ENCODE measurements at places on chromosomes 5 and 9.

DNA sequence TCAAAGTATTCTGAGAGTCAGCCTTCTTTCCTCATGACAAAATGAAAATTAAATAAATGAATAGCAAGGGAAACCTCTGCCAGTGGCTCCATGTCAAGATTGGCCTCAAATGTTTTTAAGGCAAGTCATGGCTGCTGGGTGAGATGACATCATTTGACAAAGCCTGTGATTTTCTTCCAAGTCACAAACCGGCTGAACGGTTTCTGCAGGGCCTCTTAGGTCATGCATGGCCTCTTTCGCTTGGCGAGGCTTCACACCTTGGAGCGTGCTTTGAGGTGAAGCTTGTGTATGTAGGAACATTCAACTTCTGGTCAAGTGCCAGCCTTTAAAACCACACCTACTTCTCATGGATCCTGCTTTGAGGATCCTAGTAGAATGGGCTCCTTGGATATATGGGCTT, 161.0 kb upstream of the ZNF618 start:
- no peak for DNase-seq

GRCh38 chr9:76316069-76316468, 78.2 kb downstream of the RFK start:
- no peak for DNase-seq

- DNase-seq, result no peak
Observed at GRCh38 chr9:22129633-22130032, 120.5 kb upstream of the CDKN2B start.

DNA sequence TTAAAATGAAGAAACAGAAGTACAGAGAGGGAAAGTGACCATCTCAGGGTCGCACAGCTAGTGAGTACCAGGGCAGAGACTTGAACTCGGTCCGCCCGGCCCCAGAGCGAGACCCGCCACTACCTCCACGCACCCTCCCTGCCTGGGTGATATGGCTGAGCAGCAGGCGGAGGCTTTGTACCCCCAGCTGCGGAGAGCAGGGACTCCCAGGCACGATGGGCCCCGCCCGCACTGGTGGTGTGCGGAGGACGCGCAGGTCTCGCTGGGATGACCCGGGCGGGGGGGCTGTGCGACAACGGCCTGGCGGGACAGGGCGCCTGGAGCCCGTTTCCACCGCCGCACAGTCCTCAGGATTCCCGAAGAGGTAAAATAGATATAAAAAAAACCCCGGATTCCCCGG, 64.7 kb upstream of the LARP1 start:
- DNase-seq, result no peak

- no peak for DNase-seq
Observed at GRCh38 chr9:92749934-92750315, 14.7 kb downstream of the BICD2 start.

DNA sequence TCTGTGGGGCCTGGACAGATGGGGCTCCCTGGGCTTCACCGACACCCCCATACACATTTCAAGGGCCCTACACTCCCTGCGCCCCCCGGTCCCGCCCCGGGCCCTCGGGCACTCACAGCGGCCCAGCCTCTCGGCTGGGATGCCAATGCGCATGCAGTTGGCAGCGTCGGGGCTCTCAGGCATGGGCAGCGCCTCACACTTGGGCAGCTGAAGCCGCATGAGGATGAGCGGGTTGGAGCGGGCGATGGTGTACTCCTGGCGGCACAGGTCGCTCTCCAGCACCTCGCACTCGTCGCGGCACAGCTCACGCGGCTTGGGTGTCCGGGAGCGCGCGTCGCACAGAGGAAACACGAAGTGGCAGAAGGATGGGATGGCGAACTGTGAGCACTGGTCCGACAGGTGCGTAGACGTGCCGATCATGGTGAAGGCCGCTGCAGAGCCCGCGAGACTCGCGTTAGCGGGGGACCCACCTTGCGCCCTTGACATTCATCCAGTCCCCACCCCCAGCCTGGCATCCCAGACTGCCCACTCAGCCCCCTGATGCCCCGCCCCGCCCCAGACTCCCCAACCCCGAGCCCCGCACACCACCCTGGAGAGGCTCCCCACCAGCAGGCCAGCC, 216.9 kb downstream of the ROR2 start:
- no peak for DNase-seq

- DNase-seq, result no peak
Observed at GRCh38 chr5:140111011-140111858, 2.7 kb upstream of the PURA start.

DNA sequence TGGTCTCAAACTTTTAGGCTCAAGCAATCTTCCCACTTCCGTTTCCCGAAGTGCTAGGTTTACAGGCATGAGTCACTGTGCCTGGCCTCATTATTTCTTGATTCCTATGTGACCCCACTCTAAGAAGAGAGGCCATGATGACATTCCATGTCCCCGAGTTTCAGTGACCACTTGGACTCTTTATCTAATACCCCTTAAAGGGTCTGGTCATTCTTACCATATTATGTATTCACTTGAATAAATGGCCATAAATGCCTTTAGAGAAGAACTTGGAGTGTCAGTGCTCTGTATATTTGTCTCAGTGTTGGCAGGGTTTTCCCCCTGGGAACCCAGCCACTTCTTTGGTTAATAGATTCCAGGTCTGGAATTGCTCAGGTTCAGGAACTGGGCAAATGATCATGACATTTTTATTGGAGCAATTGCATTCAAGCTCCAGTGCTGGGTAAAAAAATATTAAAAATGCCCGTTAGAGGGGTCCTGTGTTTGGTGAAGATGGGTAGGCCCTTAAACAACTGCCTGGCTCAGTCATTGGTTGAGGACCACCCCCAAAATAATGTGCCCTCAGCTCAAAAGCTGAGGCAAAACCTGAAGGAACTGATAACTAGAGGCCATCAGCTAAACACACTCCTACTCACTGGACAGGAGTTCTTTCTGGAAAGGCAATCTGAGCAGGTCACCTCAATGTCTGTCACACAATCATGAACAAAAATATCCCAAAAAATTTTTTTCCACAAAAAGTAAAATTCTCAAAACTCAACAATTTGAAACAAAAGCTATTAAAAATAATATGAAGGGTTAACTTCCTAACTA, 186.6 kb upstream of the ZNF608 start:
- no peak for DNase-seq

- no peak for DNase-seq
Observed at GRCh38 chr5:89043676-89044075, 160.7 kb upstream of the MEF2C start.

GRCh38 chr5:74493411-74493810, 147.1 kb downstream of the ENC1 start:
- no peak for DNase-seq

DNA sequence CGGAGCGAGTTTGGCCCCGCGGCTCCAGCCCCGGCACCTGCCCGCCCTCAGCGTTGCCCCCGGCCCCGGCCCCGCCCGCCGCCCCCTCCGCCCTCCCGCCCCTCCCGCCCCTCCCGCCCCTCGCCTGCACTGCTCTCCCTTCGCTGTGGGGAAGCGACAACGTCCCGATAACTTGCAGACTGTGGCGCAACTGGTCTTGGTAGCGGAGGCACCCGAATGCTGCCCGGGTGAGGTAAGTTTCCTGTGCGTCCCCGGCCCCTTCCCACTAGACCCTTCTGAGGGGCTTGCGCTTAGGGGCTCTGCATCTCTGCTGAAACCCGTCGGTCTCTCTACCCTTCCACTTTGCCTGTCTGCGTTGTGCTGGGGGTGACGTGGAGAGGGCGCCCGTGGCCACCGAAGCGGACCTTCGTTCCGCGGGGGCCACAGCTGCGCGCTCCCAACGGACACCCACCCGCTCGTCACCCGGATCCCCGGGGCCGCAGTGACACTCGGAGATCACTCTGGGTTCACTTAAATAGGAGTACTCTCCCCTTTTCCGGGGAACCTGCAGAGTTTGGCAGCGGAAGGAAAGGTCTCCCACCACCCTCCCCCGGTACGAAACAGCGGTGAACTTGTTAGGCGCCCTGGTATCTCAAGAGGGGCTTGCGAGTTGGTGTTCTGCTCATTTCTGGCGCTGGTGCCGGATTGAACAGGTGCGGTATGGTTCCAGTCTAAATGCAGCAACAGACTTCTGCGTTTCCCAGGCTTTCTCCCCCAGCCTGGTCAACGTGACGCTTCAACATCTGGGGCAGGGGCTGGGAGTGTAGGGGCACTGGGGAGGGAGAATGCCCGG, 707 bp downstream of the PIP5K1B start:
- DNase-seq, result no peak

DNA sequence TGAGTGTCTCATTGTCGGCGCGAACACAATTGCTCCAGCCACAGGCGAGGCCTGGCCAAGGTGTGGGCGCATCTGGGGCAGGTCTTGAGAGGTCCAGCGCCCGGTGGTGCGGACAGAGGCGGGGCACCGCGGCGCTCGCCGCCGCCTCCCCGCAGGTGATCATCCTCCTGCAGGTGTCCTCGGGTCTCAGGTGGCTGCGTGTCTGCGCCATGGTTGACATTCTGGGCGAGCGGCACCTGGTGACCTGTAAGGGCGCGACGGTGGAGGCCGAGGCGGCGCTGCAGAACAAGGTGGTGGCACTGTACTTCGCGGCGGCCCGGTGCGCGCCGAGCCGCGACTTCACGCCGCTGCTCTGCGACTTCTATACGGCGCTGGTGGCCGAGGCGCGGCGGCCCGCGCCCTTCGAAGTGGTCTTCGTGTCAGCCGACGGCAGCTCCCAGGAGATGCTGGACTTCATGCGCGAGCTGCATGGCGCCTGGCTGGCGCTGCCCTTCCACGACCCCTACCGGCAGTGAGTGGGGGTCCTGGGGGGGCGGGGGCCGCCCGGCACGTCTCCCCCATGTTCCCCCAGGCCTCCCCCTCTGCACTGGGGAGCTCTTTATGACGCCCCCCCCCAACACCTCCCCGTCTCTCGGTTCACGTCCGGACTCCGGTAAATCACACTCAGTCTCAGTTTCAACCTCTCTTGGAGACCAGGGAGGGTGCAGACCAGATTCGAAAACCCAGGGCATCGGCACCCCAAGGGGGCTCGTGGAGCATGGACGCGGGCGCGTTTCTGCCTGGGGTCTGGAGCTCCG, 446 bp downstream of the NXNL2 start:
- DNase-seq, result no peak

- no peak for DNase-seq
Observed at GRCh38 chr5:96714951-96715451, 52.8 kb downstream of the CAST start.

DNA sequence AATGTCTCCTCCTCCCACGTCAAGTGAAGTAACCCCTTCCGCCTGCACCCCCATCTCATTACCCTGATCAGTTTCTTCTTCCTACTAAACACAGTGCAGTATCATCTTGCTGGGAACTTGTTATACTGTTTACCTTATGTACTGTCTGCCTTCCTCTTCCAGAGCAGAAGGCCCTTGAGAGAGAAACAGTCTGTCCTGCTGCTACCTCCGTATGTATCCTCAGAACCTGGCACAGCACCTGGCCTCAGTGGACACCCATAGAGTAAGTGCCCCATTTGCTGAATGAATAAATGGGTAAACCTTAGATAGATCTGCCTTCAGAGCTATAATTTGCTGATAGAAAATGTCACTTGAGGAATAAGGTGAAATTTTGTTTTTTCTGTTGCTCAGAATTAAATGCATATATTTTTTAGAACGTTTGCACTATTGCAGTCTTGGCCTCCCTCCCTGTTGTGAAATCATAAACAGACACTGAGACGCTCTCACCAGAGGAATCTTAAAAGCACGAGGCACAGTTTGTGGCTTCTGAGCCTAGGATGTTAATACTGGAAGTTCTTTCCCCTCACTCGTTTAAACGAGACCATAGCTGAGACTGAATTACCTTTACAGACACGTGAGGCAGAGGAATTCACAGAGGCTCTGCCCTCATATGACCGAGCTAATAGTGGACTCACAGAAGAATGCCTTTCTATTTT, 223.1 kb upstream of the DAP start:
- DNase-seq, result no peak

DNA sequence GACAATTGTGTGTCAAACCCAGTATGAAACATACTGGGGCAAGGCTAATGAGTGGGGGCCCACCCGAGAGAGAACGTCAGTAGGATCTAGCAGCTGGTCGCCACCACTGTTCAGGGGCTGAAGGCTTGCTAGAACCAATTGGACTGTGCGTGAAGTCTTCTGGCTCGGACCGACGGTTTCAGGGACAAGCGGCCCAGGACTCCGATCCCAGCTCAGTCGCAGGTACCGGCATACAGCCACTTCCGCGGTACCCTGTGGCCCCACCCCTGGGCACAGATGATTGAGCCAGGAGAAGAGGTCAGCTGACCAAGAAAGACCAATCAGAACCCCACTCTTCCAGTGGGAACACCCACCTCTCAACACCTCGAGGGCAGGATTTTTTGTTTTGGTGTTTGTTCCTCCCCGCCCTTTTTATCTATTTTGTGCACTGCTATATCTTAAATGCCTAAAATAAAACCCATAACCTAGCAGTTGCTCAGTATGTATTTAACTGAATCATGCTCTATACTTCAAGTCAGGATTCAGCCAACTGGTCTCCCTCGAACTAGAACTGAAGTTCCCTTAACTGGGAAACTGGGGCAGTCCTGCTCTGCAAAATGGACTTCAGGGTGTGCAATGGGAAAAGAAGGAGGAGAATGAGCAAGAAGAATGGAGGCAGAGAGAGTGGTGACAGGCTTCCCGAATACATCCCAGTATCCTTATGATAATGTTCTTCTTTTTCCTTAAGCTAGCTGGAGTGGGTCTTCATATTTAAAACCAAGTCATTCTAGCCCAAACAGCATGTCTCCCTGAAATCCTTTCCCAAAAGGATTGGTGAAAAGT, 21.1 kb upstream of the CPEB4 start:
- no peak for DNase-seq

DNA sequence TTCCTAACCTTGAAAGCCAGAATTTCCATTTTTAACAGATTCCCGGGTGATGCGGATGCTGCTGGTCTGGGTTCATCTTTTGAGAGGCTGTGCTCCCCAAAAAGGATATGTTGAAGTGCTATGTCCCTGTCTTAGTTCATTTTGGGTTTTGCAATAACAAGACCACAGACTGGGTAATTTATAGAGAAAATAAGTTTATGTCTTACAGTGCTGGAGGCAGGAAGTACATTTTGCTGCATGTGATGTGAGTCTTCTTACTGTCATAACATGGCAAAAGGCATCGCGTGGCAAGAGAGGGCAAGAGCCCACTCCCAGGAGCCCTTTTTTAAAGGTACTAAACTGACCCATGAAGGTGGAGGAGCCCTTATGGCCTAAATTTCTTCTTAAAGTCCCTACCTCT, 114.1 kb downstream of the DAPK1 start:
- no peak for DNase-seq
